ENCODE measurements at places on chromosomes 3 and 15.

- DNase-seq = peak; percentile 63
Observed at GRCh38 chr3:132641837-132642538, 17.6 kb downstream of the ACAD11 start.

DNA sequence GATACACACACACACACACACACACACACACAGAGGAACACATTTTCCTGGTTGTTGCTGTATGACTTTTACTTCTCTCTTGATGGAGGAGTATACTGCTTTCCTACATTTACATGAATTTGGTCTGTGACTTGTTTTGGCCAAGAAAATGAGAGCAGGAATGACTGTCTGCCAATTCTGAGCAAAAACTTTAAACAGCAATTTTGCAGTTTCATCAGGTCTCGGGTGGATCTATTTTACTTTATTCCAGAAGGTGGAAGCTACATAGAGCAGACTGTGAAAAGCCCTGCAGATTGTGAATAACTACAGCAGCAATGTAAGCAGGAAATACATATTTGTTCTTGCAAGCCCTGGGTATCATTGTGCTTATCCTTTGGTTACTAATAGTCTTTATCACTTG is 1350.0 kb upstream of the EPHA6 start:
- no peak for DNase-seq

GRCh38 chr15:48119277-48119676 is 1.5 kb upstream of the SLC24A5 start:
- DNase-seq = no peak

DNA sequence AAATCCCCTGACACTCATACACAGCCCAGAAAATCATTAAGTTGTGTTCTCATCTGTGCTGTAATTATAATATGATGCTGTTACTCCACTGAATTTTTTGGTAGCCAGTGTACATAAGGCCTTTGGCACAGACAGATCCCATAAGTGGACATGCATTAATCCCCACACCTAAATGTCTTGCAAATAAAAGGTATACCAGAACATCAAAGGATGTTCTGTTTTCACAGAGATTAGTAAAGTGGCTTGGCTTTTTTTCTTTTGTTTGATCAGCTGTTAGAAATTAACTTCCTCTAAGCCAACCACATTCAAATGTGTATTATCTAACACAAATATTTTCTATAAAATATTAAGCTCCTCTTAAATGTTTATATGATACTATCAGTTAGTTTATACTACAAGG is 2.7 kb downstream of the SST start:
- DNase-seq = peak; percentile 74

DNA sequence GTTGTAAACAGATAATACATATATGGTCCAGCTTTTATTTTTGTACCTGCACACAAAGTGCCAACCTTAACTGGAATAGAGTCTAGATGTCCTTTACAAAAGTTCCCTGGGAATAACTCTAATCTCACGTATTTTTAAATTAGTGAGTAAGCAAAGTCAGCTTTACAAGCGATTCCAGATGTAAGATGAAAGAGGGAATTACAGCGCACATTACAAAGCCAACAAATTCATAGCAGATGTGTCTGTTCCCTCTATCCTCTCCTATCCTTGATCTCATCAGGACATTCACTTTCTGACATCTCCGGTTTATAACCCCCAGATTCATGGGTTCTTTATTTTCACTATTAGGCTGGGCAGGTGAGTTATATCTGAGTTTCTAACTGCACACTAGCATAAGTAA is 406.8 kb upstream of the ZNF385D start:
- DNase-seq = no peak

DNA sequence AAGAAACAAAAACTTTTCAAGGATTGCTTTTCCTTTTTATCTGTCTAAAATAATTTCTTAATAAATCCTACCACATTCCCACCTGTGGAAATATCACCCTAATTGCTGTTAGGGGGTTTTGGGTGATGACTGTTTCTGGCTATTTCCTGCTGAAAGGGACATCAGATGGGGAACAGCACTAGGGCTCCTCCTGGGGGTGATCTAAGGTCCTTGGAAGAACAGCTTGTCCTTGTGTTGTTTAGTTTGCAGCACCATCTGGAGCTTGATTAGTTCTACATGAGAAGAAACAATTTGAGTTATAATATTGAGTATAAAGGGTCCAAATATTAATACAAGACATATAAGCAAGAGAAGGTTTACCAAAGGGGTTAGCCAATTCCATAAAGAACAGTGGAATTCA is 18.7 kb downstream of the OR5H15 start:
- no peak for DNase-seq

DNA sequence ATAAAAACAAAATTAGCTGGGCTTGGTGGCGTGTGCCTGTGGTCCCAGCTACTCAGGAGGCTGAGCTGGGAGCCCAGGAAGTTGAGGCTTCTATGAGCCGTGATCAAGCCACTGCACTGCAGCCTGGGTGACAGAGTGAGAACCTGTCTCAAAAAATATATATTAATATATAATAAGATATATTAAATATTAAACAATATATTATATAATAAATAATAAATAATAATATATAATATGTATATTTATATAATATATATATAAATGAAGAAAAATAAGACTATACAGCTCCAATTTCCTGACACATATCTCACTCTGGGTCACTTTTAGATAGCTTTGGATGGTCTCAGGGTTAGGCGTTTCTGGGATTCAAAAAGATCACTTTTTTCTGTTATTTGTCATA is 74.2 kb upstream of the DPPA4 start:
- DNase-seq = no peak

- no peak for DNase-seq
Observed at GRCh38 chr15:73688455-73688854, 4.3 kb downstream of the CD276 start.

- DNase-seq = no peak
Observed at GRCh38 chr3:144314946-144315345, 343.3 kb downstream of the DIPK2A start.

Data from NCI-H1092 treated with DMSO at 0.1 percent for 48 hours (cell line).